ENCODE measurements at places on chromosomes 6 and 20.

DNA sequence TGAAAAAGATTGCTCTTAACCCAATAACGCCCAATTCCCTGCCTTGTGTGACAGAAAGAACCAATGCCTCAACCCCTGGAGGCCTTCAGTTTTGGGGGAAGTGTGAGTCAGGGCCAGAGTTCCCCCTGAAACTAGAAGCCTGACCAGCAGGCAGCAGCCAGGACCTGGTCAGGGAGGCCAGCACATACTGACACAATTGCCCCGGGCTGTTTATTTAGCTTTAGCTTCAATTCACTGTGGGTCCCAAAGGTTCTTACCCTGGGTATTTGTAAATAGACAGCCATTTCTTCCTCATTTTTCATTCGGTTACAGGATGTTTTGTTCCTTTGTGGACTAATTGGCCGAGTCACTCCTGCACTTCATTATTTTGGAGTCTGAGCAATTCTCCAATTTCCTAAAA, 195.6 kb downstream of the PKHD1 start:
- DNase-seq, result no peak

DNA sequence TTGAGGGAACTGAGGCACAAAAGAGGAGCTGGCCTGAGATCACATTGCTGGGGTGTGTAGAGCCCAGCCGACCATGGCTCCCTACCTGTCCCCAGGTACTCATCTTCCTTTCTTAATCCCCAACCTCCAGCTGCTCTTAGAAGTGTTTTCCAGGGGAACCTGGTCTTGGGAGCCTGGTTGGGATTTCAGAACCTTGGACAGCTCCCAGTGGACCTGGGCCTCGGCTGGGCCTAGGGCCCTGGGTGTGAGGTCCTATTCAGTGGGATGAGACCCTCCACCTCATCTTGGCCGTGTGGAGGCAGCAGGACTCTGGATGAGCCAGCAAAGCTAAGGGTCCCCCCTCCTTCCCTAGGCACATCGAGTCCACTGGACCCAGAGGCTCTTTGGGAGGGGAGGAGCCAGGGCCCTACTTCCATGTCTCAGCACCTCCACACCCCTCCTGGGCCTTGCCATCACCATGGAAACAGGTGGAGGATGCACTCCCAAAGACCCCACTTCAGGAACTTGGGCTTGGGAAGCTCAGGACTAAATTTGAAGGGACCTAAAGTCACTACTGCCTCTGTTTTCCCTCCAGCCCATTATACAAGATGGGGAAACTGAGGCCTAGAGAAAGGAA, 38.5 kb downstream of the DLGAP4 start:
- peak; percentile 67 for DNase-seq

DNA sequence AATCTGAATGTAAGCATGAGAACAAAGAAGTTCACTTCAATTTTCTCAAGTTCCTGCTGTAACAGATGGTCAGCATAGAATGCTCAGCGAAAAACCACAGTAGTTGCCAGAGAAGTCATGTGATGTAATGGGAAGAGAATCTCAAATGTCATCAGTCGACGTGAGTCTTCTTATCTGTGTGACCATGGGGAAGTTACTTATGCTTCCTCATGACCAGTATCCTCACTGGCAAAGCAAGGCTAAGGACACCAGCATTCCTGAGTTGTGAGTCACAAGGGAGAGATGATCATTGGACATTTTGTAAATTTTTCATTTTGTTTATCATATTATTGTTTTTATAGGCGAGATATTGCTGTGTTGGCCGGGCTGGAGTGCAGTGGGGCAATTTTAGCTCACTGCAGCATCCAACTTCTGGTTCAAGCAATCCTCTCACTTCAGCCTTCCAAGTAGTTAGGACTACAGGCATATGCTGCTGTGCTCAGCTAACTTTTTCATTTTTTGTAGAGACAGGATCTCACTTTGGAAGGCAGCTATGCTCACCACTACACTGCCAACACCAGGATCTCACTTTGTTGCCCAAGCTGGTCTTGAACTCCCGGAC, 21.9 kb downstream of the SGK1 start:
- DNase-seq, result peak; percentile 80

DNA sequence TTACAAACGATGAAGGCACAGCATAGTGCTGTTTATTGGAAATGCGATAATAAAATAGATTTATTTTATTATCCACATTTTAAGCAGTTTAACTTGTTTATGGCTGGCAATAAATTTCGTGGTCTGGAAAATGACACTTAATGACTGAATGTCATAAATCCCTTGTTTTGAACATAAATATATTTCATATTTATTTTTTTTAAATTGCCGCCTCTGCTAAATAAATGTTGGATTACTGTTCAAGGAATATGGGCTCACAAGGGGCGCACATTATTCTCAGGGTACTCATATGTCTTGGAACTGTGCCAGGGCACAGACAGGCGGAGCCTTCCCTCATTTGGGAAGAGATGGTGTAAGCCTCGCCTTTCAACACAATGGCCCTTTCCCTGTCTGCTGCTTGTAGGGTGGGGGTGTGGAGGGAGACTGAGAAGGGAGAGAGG, 134.3 kb downstream of the PXDC1 start:
- no peak for DNase-seq

- DNase-seq, result no peak
Observed at GRCh38 chr20:31488115-31488514, 13.0 kb downstream of the REM1 start.

DNA sequence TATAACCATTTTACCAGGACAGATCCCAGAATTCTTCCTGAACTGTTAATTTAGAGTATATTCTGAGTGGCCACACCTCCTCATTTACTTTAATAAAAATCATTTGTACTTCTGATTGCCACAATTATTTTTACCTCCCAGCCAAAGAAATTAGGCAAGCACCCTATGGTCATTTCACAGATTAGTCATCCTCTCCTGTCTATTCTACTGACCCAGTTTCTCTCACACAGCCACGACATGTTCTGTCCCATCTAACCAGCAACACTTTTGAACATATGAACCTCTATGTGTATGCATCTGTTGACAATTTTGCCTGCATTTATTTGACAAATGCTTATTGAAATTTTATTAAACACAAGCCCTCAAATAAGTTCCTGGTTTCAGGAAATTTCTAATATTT, 202.6 kb upstream of the STXBP5 start:
- DNase-seq, result no peak

DNA sequence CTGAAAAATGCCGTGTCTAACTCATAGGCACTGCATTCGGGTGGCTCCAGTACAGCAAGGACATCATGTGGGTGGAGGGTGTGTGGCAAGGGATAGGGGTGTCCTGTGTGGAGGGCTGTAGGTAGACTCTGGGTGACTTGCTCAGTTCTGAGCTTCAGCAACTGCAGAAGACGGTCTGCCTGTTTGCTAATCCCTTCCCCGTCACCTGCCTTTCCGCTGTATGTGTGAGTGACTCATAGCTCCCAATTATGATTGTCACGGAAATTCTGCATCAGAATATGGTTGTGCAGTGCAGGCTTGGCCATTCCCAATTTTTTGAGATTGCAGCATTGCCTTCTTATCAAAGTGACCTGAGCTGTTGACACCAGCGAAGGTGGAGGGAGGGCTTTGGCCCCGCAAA, 174.3 kb downstream of the CDH4 start:
- no peak for DNase-seq

- no peak for DNase-seq
Observed at GRCh38 chr20:33561692-33562601, 72.1 kb downstream of the CBFA2T2 start.

- DNase-seq, result no peak
Observed at GRCh38 chr6:47248446-47248845, 61.3 kb downstream of the TNFRSF21 start.

- no peak for DNase-seq
Observed at GRCh38 chr6:80608881-80609280, 502.4 kb downstream of the BCKDHB start.

GRCh38 chr6:137827977-137828810, 38.9 kb upstream of the TNFAIP3 start:
- DNase-seq, result no peak

GRCh38 chr6:111841822-111842221, 31.4 kb downstream of the FYN start:
- no peak for DNase-seq

GRCh38 chr6:5314191-5314865, 53.0 kb downstream of the FARS2 start:
- no peak for DNase-seq

- DNase-seq, result no peak
Observed at GRCh38 chr6:47034421-47034820, 7.7 kb downstream of the ADGRF1 start.

DNA sequence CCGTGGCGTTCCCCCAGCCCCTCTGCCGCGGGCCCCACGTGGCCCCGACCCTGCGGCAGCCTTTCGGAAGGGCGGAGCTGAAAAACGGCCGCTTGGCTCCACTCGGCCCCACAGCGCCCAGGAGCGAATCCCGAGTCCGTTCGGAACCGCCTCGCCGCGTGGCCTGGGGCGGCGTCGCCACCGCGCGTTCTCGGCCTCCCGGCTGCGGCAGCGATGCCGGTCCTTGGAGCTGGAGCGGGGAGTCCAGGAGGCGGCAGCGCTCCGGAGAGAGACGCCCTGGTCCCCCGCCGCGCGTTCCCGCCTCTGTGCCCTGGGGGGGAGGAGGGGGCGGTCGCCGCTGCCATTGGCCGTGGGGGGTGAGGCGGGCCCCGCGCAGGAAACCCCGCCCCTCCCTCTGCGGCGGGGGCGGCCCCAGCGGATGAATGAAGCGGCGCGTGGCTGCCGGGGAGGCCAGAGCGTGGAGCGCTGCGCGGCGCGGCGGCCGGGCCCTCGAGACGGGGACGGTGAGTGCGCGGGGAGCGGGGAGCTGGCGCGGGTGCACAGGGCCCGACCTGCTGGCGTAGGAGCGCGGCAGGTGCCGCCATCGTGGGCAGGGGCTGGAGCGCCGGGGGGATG, at the start of gene SLCO4A1:
TSS of gene SLCO4A1 (plus strand) at position 453 of the 615 bp plus-strand sequence. CDS start 13,952 bp downstream, outside the sequence.
- peak; percentile 98 for DNase-seq

- no peak for DNase-seq
Observed at GRCh38 chr20:56592817-56593216, 36.3 kb upstream of the TFAP2C start.

GRCh38 chr6:44257025-44257752, at the start of gene SLC35B2:
SLC35B2 (minus strand) TSS chr6:44257528; CDS start chr6:44257410, 118 bp downstream.
- DNase-seq, result peak; percentile 94

GRCh38 chr6:83707829-83708545, 914 bp downstream of the SNAP91 start:
- no peak for DNase-seq

DNA sequence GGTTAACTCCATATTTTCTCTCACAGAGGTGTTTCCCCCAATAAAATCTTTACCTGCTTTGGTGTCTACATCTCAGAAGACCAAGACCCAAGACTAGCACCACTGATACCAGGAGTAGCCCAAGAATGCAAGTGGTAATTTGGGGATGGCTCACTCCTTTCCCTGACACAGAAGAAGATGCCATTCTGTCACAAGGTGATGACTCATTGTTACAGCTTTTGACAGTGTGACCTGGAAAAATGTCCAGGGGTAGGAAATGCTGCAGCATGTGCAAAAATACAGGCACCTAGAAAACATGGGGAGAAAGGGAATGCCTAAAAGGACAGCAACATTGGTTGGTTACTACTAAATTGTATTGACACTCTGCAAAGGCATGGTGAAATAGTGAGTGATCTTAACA, 254.0 kb upstream of the GJE1 start:
- DNase-seq, result no peak
